ENCODE measurements at places on chromosomes 11 and 22. TPM values are rescaled to one million over a fixed set of nuclear protein-coding genes. Genes with fewer than 3 reads are reported as not detected.

- H3K27me3 ChIP-seq, result no peaks in the 10 kb centered on the region
- no peak overlapping the region for H3K4me3 ChIP-seq
- no peak overlapping the region for H3K27ac ChIP-seq
- no peak for DNase-seq
- no peaks in the 10 kb centered on the region for H3K4me1 ChIP-seq
Observed at GRCh38 chr11:102653744-102654291, 28.7 kb upstream of the MMP20 start.

Gene C11orf97
- not detected for total RNA-seq

Gene PNPLA3
- 5.9 TPM for total RNA-seq

Gene FDXACB1
- total RNA-seq, result 2.9 TPM

DNA sequence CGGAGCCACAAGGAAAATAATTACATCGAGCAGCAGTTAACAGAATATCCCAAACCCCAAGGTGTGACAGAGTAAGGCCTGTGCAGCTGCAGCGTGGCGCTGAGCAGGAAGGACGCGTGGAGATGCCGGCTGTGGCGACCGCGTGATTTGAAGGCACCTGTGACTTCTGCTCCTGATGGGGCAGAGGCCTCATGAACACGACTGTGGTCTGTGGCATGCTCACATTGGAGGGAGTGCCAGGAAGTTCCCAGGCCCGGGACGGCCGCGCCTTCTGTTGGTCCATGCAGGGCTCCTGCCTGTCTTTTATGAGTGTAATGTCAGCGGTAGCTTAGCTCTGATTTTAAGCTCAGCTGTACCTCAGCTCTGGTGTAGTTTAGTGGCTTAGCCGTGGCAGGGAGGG lies 50.4 kb downstream of the TPCN2 start:
- H3K27me3 ChIP-seq, result peaks cover 3% of the 10 kb centered on the region
- no peak overlapping the region for H3K4me3 ChIP-seq
- DNase-seq, result no peak
- no peak overlapping the region for H3K27ac ChIP-seq

GRCh38 chr11:3817181-3817800 lies 8.9 kb downstream of the PGAP2 start:
- H3K27ac ChIP-seq, result peak overlapping the region; percentile 18
- H3K4me1 ChIP-seq, result peaks cover 8% of the 10 kb centered on the region
- no peaks in the 10 kb centered on the region for H3K27me3 ChIP-seq
- no peak overlapping the region for H3K4me3 ChIP-seq
- DNase-seq, result no peak
- no peaks in the 10 kb centered on the region for H3K36me3 ChIP-seq

- no peak overlapping the region for H3K4me3 ChIP-seq
- DNase-seq, result no peak
- no peaks in the 10 kb centered on the region for H3K36me3 ChIP-seq
- H3K27me3 ChIP-seq, result peaks cover 3% of the 10 kb centered on the region
- no peak overlapping the region for H3K27ac ChIP-seq
- no peaks in the 10 kb centered on the region for H3K4me1 ChIP-seq
Observed at GRCh38 chr11:74437441-74438042, 29.8 kb downstream of the KCNE3 start.

Gene FOLR2
- total RNA-seq, result not detected

- DNase-seq, result no peak
- H3K36me3 ChIP-seq, result no peaks in the 10 kb centered on the region
- H3K4me1 ChIP-seq, result no peaks in the 10 kb centered on the region
Observed at GRCh38 chr11:101944923-101945322, 28.6 kb upstream of the ANGPTL5 start.

Gene RFPL3
- 0.24 TPM for total RNA-seq

GRCh38 chr11:105466582-105467228 lies 143.2 kb upstream of the GRIA4 start:
- no peak for DNase-seq
- H3K4me3 ChIP-seq, result no peak overlapping the region
- no peak overlapping the region for H3K27ac ChIP-seq
- no peaks in the 10 kb centered on the region for H3K36me3 ChIP-seq

- H3K27ac ChIP-seq, result no peak overlapping the region
- H3K4me1 ChIP-seq, result peaks cover 12% of the 10 kb centered on the region
- H3K27me3 ChIP-seq, result peaks cover 3% of the 10 kb centered on the region
- no peak overlapping the region for H3K4me3 ChIP-seq
Observed at GRCh38 chr11:122181893-122182292, 65.9 kb upstream of the BLID start.

DNA sequence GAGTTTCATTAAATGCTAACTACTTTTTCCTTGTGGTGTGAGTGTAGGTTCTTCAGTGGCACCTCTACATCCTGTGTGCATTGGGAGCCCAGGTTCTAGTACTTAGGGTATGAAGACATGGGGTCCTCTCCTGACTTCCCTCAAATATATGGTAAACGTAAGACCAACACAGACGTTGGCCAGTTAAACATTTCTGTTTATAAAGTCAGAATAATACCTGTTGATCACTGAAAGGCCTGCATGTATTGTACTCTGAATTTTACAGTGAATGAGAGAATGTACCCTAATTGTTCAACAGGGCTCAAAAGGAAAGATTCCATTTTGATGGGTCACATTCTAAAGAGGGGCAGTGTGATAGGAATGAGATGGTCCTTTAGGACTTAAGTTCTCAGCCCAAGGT lies 3.2 kb downstream of the RPL27A start:
- peak overlapping the region; percentile 96 for H3K27ac ChIP-seq
- H3K27me3 ChIP-seq, result no peaks in the 10 kb centered on the region
- H3K4me1 ChIP-seq, result peaks cover 41% of the 10 kb centered on the region
- H3K4me3 ChIP-seq, result peak overlapping the region; percentile 92

GRCh38 chr22:20672082-20672424 lies 101.9 kb upstream of the SERPIND1 start:
- H3K4me3 ChIP-seq, result no peak overlapping the region
- H3K27ac ChIP-seq, result no peak overlapping the region
- H3K4me1 ChIP-seq, result no peaks in the 10 kb centered on the region
- no peaks in the 10 kb centered on the region for H3K36me3 ChIP-seq

Gene SPCS2
- 190 TPM for total RNA-seq

Gene ESAM
- 3.6 TPM for total RNA-seq

DNA sequence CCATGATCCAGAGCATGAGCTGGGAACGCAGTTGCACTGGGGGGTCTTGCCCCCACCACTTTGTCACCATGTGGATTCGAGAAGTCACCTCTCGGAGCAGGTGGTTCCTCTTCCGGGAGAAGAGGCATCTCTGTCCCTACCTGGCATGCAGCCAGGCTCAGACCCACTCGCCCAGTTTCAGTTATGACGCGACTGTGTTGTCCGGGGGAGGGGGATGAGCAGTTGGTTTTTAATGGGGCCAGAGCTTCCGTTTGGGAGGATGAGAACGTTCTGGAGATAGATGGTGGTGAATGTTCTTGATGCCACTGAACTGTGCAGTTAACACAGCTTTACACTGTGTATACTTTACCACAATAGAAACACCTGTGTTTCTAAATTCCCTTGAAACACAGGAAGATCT lies 41.5 kb downstream of the DHCR7 start:
- H3K4me3 ChIP-seq, result no peak overlapping the region
- H3K4me1 ChIP-seq, result no peaks in the 10 kb centered on the region
- H3K27me3 ChIP-seq, result peaks cover 11% of the 10 kb centered on the region
- H3K36me3 ChIP-seq, result no peaks in the 10 kb centered on the region

All from type B pancreatic cell (in vitro differentiated cells).